ENCODE measurements at places on chromosomes 12 and 14.

DNA sequence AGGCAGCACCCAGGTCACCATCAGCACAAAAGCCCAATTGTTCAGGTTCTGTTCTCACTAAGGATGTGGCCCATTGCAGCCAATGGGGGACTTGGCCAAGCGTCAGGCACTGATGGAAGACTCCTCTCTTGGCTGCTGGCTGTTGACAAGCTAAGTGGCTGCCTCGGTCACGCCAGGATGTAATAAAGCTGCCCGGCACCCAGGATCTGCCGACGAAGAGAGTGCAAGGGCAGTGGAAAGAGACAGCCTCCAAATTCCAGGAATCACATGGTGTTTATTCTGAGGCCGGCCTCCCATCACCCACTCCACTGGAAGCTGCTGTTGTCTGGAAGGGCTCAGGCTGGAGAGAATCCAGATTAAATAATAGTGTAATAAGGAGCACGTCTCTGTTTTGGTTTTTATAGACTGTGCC, 451.8 kb upstream of the TBX3 start:
- no peak for DNase-seq

- no peak for DNase-seq
These were observed 45.6 kb downstream of the RNFT2 start for GRCh38 chr12:116783525-116784237.

DNA sequence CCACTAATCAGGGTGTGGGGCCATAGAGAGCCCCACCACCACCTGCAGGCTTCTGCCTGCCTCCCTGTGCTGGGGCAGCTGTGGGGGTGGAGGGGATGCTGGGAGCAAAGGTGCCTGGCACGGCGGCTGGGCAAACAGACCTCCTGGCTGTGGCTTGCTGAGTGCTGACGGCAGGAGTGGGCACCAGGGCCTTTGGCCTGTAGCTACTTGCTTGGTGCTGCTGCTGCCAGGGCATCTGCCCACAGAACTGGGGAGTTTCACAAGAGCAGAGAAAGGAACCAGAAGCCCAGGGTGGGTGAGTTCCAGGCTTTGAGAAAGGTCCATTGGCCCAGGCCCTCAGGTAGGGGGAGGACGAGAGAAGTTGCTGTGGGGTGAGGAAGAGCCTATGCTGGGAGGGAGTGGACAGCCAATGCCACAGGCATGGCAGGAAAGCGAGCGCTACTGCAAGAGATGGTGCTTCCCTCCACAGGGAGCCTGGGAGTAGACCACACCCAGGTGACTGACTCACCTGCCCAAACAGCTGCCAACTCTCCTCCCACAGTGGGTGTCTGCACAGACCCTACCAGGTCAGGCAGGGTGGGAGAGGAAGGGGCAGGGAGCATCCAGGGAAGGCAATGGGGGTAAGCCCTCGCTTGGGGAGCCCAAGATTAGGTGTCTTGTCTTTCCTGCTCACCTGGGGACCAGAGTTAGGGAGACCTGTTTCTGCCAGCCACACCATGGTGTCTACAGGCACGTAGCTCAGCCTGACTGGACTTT, 39.0 kb upstream of the HDAC7 start:
- no peak for DNase-seq

GRCh38 chr12:47085815-47086252, 6.1 kb upstream of the AMIGO2 start:
- peak; percentile 11 for DNase-seq

DNA sequence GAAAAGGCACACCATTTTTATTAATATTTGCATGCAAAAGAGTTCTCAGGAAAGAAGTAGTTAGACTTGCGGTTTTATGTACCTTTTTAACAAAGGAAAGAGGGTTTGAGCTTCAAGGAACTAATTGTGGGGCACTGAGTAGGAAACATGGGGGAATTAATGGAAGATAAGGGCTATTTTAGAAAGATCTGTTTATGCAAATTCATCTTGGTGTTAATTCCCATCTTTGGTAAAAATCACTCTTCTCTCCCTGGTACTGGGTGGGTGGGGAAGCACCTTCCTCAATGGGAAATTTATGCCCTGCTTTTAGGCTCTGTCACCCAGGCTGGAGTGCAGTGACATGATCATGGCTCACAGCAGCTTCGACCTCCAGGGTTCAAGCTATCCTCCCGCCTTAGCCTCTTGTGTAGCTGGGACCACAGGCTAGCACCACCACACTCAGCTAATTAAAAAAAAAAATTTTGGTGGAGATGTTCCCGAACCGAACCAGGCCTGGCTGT, 30.1 kb upstream of the RESF1 start:
- DNase-seq: no peak

GRCh38 chr14:105023791-105024480, 3.1 kb upstream of the CDCA4 start:
- no peak for DNase-seq

- no peak for DNase-seq
These were observed 84.7 kb upstream of the STRN3 start for GRCh38 chr14:31110872-31111271.

DNA sequence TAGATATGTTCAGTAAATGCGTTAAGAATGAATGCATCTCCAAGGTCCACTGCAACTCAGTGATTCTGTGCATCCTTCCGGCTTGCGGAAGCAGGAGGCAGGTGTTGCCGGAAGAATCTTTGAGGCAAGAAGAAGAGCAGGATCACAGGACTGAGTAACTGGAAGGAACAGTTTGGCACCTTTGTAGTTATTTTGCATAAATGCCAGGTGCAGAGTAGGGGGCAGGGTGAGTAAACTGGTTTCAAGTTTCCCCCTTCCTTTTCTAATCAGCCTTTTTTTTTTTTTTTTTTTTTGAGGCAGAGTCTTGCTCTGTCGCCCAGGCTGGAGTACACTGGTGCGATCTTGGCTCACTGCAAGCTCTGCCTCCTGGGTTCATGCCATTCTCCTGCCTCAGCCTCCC, 22.3 kb downstream of the DYRK4 start:
- DNase-seq: no peak

GRCh38 chr12:19946550-19946949, 421.8 kb upstream of the PDE3A start:
- DNase-seq: no peak

DNA sequence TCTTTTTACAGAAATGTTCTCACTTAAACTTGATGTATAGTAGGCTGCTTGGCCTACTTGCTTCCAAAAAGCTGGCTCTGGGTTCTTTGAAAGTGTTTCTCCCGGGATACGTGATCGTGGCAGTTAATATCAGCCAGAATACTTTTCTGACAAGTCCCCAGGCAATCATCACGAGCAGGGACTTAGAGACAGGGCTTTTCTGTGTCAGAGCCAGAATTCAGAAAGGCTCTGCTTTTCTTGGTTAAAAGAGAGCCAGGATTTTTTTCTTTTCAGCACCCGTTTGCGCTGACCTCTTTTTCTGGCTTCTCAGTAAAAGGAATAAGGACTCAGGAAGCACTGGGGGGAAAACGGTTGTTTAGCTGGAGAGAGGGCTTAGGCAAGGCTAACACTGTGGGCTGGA, 57.8 kb upstream of the ARHGAP5 start:
- DNase-seq: no peak

DNA sequence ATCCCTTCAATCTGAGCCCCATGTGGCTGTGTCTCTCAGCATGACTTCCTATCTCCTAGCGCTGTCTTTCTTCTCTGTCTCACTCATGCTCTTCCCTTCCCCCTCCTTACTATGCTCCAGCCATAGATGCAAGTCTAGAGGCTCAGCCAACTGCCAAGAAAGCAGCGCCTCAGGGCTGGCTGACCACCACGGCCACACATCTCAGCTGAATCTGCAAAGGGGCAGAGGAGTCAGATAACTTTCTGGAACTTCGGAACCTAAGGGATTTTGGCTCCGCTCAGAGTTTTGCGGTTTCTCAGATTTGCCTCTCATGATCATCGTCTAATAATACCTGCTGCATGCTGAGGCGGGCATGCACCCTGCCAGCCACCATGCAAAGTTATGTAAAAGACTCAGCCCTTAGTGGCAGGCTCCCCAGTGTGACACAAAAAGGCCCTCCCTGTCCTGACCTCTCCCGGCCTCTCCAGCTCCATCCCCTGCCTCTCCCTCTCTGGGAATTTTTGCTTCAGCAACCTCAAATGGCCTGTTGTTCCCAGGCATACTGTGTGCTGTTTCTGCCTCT, 5.0 kb upstream of the FGF6 start:
- no peak for DNase-seq
